ENCODE measurements at places on chromosomes 1 and 21.

- DNase-seq: no peak
These were observed 84.2 kb downstream of the OBSCN start for GRCh38 chr1:228291906-228292608.

- no peak for DNase-seq
These were observed 93.0 kb downstream of the NUF2 start for GRCh38 chr1:163414778-163415177.

- no peak for DNase-seq
These were observed 8.0 kb upstream of the C1orf159 start for GRCh38 chr1:1123581-1124507.

GRCh38 chr1:228352677-228353481, 53.8 kb downstream of the TRIM11 start:
- DNase-seq: no peak

DNA sequence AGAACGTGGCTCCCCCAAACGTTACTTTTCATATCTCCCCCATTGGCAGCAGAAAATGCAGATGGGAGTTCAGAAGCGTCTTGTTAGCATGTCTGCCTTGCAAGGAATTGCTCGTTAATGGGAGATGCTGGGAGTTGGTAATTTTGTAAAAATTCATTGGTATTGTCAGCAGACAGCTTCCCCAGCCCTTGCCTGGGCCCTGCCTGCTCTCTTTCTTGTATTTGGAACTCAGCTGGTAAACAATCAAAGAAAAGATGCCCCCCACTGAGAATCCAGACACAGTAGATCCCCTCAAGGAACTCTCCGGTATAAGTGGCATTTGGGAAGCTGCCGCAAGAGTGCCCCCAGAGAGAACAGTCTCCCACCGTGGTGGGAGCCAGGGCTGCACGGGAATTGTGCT, 94.4 kb upstream of the IGSF21 start:
- no peak for DNase-seq
